ENCODE measurements at places on chromosomes 3 and 15. TPM values are rescaled to one million over a fixed set of nuclear protein-coding genes. Genes with fewer than 3 reads are reported as not detected.
A peak's percentile ranks its signal among the peaks of the same experiment; 100 is the strongest.

The FAM81A gene
- not detected for polyA plus RNA-seq

The PRR23C gene
- polyA plus RNA-seq: not detected

The SIDT1 gene
- not detected for polyA plus RNA-seq

The AP3B2 gene
- 0.54 TPM for polyA plus RNA-seq

The FAM174B gene
- 5.8 TPM for polyA plus RNA-seq

The GOLGA6D gene
- polyA plus RNA-seq: not detected

The GP5 gene
- 0.02 TPM for polyA plus RNA-seq

The SOX14 gene
- polyA plus RNA-seq: not detected

The PLAAT1 gene
- 0.43 TPM for polyA plus RNA-seq

DNA sequence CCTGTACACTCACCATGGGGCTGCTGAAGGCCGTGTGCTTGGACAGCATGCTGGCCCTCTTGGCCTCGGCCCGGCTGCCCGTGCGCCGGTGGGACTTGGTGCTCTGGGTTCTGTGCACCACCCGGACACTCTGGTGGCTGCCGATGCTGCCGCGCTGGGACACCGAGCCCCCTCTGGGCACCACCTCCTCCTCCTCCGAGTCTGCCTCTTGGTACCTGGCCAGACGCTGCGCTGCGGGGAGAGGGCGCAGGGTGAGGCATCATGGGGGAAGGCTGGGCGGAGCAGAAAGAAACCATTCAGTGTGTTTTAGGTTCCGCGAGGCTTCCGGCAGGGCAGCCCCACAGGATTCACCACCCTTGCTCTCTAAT, 145.0 kb downstream of the ATP10A start:
- no peak for DNase-seq

GRCh38 chr15:68695061-68695595, 116.3 kb downstream of the CORO2B start:
- DNase-seq: no peak

GRCh38 chr3:169173636-169174035, 489.9 kb downstream of the MECOM start:
- no peak for DNase-seq

GRCh38 chr3:11392014-11392859, 120.0 kb downstream of the ATG7 start:
- peak; percentile 22 for DNase-seq

DNA sequence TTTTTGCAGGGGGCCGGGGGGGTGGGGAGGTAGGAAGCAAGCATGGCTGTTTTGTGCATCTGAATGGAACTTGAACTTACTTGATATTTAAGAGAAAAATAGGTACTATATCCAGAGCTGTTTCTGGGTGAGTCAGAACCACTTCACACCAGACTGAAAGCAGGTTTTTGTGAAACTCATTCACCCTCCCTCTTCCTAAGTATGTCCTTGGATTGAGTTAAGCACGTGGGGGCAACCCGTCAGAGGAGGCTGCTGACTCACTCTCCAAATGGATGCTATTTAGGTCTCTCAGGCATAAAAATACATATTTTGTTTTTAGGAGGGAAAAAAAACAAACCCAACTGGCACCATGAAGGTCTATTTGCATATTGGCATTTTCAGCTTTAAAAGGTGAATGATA, 270.3 kb downstream of the RYR3 start:
- DNase-seq: no peak

- no peak for DNase-seq
Measured at GRCh38 chr3:15318661-15319060, 13.7 kb downstream of the SH3BP5 start.

DNA sequence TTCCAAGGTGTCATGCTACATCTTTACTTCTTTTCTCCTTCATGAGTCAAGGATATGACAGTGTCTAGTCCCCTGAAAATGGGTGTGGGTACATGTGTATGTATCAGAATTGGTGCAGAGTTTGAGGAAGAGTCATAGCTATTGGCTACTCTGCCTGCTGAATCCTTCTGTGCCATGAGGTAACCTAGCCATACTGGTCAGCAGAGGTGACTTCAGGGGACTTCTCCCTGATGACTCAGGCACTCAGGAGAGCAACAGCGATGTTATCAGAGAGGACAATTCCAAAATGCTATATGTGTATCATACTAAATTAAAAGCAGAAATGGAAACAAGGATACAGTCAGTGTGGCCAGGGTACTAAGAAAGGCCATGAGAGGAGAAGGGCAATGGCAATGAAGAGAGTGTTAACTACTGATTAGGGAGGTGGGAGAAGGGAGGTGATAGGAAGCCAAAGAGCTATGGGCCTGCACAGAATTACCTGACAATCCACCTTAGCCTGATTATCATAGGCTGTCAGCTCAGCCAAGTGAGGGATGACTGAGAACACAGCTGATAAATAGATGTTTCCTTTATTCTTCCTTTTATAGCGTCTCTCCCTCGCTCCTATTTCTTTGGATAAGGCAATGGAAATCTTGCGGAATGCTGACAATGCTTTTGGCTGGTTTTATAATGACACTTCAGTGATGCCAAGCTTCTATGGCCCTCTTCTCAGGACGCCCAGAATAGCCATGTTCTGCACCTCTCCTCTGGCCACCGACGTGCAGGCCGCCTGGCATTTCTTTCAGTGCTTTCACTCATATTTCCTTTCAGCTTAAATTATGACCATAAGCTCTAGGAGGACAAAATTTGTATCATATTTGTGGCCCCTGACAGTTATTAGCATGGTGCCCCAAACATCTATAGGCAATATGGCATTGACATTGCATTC, 90.6 kb downstream of the FGF12 start:
- DNase-seq: no peak

DNA sequence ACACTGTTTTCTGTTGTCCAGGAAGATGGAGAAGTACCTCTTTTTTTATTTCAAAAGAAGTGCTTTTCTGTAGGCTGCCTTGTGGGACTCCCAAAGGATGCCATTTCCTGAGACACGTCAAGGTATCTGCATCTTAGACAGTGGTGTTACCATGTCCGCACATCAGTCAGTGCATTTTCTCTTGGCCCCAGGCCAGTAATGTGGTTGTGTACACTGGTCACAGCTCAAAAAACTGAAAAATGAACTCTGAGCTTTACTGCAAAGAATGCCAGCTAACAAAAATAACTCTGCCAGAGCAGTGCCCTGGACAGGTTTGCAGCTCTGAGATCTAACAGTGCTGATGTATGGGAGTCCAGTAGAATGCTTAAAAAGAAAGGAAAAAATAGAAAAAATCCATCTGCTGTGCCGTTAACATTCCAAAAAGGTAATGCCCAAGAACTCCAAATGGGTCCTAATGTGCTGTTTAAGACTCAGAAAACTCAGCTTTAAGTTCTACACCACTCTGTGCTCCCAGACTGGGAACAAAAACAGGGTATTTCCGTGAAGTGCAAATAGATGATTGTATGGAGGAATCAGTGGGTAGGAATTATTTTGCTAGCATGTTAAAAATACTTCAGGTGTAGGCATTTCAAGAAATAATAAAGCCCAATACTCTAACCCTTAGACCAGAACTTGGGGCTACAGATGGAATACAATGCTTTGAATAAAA, 315.9 kb downstream of the FEZF2 start:
- no peak for DNase-seq

GRCh38 chr3:101861789-101862415, 12.6 kb downstream of the NFKBIZ start:
- no peak for DNase-seq

GRCh38 chr3:18249126-18249525, 176.0 kb downstream of the SATB1 start:
- DNase-seq: no peak

DNA sequence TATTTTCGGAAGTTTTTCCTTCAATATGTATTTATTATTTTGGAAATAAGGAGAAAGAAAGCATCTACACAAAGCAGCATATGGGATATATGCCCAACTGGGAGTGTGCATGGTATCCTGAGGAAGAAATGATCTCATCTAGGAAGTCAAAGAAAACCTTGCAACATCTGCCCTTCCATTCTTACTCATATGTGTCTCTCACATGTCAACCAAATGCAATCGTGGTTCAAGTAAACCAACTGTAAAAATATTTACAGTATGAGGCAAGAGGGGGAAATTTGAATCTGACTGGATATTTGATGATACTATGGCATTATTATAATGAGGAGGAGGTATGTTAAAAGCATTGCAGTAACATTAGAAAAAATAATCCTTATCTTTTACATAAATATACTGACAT, 3.2 kb upstream of the SCG3 start:
- no peak for DNase-seq

DNA sequence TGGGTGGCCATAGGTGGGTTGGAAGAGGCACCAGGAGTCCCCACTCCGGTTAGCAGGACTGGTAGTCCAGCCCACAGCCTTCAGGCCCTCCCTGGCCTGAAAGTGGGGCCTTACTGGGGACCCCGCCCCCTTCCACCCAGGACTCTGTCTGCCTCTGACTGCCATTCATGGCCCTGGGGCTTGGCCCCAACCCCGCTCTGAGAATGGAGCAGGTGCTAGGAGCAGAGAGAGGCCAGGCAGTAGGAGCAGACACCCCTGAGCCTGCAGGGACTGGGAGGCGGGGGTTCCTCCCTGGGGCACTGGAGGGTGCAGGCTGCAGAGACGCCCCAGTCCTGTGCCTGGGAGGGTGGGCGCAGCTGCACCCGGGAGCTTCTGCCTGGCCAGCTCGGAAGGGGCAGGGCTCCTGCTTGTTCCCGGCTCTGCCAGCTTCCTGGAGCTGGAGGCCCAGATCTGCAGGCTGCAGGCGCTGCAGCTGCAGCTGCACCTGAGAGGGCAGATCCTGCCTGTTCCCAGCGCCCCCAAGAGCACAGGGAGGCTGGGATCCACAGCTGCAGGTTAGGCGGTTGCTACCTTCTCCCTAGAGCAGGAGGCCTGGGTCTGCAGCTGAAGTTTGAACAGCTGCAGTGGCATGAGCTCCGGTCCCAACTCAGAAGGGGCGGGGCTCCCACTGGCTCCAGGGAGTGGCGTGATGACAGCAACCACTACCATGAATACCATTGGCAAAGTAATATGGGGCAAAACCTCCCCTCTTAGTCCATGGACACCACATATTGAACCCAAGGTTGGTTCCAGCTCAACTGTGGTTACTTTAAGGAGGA, 194.7 kb downstream of the SQOR start:
- no peak for DNase-seq

- no peak for DNase-seq
Measured at GRCh38 chr15:63013052-63013808, 29.3 kb upstream of the TPM1 start.

- DNase-seq: no peak
Measured at GRCh38 chr3:156059950-156060501, 60.4 kb upstream of the KCNAB1 start.

DNA sequence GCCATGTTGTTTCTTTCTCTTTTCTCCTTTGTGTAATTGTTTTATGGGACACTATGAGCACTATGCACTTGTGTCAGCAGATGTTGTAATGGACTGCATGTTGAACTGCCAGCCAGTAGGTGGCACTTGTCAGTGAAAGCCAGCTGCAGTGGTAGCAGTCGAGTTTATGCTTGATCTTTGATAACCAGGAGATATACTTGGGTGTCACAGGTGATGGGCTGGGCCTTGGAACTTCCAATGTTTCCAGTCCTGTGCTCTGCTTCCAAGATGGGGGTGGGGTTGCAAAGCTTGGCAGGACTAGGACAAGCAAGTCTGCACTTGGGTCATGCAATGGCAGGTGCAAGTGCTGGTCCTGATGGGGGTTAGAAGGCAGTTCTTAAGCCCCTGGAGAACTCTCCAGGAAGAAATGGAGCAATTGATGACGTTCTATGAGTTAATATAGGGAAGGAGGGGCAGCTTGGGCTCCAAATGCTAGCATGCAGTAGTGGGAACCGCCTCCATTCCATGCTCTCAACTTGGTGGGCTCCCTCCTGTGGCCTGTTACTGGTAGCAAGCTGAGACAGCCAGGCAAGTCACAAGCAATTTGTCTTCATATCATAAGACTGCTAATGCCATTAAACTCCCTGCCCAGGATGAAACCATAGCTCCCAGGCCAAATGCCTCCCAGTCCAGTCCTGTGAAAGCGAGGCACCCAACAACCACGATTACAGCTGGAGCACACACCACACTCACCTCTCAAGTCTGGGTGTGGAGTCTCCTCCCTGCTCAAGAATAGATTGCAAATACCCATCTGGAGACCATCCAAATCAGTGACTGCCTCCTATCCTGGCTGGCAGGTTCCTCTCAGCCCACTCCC, 287.2 kb downstream of the CGGBP1 start:
- no peak for DNase-seq

GRCh38 chr3:135499426-135499825, 466.1 kb upstream of the PPP2R3A start:
- DNase-seq: no peak

GRCh38 chr3:114308830-114309229, 15.0 kb downstream of the TIGIT start:
- no peak for DNase-seq

DNA sequence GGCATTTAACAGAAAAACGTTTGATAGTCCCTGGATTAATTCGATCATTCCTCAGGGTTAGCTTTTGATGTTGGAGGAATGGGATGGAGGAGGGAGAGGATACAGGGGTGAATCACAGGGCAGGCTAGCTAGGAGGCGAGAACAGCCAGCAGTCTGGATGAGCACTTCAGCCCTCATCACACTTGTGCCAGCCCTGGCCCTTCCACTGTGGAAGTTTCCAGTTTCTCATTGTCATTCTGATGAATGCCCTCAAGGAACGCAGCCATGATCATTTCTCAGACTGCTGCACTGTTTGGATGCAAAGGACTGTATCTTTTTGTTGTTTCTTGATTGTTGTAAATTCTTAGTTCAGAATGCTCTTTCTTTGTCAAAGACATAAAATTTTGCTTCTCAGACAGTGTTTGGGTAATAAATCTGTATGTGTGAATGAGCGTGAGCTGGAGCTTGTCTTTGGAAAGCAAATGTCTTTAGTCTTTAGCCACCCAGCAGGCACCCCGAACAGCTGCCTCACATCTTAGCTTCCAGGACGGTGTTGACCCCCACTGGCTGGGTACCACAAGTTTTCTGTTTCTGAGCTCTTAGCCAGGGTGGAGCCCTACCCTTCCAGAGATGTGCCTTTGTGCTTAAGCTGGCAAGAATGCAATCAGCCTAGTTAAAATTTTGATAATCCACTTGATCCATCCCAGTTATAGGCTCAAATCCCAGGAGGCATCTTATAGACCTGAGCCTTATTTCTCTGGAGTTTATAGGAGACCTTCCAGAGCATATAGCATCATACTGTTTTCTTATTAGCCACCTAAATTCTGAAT, 121.1 kb downstream of the PDCD6IP start:
- DNase-seq: no peak

GRCh38 chr15:31957581-31957980, 72.7 kb upstream of the CHRNA7 start:
- DNase-seq: no peak

GRCh38 chr3:137796993-137797392, 32.9 kb downstream of the SOX14 start:
- no peak for DNase-seq

GRCh38 chr15:69973102-69973714, 124.5 kb downstream of the TLE3 start:
- DNase-seq: no peak

Measured in BJ (cell line).